ENCODE measurements at places on chromosomes 4 and X. TPM values are rescaled to one million over a fixed set of nuclear protein-coding genes. Genes with fewer than 3 reads are reported as not detected.

The MAGEC2 gene
- not detected for total RNA-seq

The SSX4B gene
- not detected for total RNA-seq

The BGN gene
- not detected for total RNA-seq

The ASMT gene
- not detected for total RNA-seq

DNA sequence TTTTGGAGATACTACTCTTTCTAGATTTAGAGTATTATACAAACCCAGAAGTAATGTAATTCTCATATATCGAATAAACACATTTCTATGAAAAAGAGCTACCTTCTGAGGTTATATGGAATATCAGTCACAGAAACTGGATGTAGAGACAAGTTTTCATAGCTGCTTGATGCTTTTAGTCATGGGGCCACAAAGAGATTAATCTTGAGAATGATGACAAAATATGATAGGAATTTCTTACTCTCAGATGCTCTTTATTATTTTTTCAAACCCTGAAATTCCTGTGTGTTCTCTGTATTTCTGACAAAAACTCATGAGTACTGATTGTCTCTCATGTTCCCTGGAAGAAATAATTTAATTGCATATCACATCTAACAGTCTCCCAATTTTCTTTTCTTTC, 662.5 kb downstream of the RAPGEF2 start:
- H3K27me3 ChIP-seq = no peaks in the 10 kb centered on the region
- H3K27ac ChIP-seq = no peak overlapping the region
- H3K4me1 ChIP-seq = no peaks in the 10 kb centered on the region
- no peaks in the 10 kb centered on the region for H3K36me3 ChIP-seq
- DNase-seq = no peak
- no peak overlapping the region for H3K4me3 ChIP-seq

- H3K4me1 ChIP-seq = no peaks in the 10 kb centered on the region
- no peak overlapping the region for H3K4me3 ChIP-seq
- H3K36me3 ChIP-seq = no peaks in the 10 kb centered on the region
- no peak overlapping the region for H3K27ac ChIP-seq
- H3K27me3 ChIP-seq = no peaks in the 10 kb centered on the region
Observed at GRCh38 chrX:122982521-122982920, 201.6 kb upstream of the GRIA3 start.

DNA sequence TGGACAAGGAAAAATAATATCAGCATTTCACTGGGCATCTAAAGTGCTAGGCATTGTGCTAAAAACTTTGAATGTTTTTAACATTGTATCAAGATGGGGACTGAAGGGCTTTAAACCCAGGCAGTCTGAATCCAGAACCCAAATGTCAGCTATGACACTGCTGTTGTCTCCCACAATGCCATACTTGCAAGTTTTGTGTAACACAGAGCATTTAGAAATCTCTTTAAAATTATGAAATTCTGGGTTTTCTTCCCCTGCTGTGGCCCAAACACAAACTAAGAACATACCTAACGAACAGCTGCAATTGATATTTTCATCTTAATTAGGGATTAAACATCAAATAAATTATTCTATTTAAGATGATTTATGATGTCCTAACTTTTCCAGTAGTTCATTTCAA, 66.8 kb upstream of the LSM6 start:
- H3K4me3 ChIP-seq = no peak overlapping the region
- H3K4me1 ChIP-seq = peaks cover 12% of the 10 kb centered on the region

DNA sequence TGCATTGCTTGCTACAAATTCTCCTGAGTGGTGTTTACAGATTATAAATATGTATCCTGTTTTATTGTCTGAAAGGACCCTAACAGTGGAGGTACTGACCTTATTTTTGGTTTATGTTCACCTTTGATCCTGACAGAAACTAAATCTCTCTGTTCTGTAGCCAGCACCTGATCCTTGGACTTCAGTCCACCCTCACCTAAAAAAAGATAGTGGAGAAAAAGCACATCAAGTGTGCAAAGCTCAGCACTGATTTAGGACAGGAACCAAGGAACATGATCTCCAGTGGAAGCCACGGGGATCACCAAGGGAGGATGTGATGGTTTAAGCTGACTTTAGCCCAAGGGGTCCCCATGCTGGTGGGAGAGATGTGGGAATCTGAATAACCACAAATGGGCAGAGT, 22.3 kb upstream of the C4orf54 start:
- peaks cover 1% of the 10 kb centered on the region for H3K27me3 ChIP-seq
- DNase-seq = no peak
- H3K27ac ChIP-seq = no peak overlapping the region

GRCh38 chr4:174873931-174874330, 44.2 kb upstream of the ADAM29 start:
- no peaks in the 10 kb centered on the region for H3K4me1 ChIP-seq
- no peaks in the 10 kb centered on the region for H3K27me3 ChIP-seq
- no peaks in the 10 kb centered on the region for H3K36me3 ChIP-seq

GRCh38 chr4:99968330-99968729, 18.3 kb upstream of the H2AZ1 start:
- H3K4me1 ChIP-seq = peaks cover 18% of the 10 kb centered on the region
- DNase-seq = no peak
- H3K27me3 ChIP-seq = peaks cover 17% of the 10 kb centered on the region
- H3K27ac ChIP-seq = no peak overlapping the region
- H3K36me3 ChIP-seq = no peaks in the 10 kb centered on the region

DNA sequence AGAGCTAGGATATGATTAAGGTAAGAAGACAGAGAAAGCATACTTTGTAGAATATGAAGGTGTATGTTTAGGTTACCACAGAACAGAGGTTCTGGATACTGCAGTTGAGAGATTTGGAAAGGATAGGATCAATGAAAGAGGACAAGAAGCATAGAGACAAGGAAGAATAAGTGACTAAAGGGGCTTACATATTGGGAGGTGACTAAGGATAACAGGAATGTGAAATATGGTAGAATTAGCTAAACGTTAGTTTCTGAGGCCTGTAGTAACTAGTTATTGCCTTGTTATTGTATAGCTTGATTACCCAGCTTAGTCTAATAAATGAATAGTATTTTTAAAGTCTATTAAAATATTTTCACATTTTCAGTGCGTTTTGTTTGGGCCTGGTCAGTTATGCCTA, 38.2 kb downstream of the CENPI start:
- no peaks in the 10 kb centered on the region for H3K27me3 ChIP-seq
- no peak overlapping the region for H3K4me3 ChIP-seq
- no peak overlapping the region for H3K27ac ChIP-seq
- DNase-seq = no peak
- peaks cover 41% of the 10 kb centered on the region for H3K36me3 ChIP-seq

DNA sequence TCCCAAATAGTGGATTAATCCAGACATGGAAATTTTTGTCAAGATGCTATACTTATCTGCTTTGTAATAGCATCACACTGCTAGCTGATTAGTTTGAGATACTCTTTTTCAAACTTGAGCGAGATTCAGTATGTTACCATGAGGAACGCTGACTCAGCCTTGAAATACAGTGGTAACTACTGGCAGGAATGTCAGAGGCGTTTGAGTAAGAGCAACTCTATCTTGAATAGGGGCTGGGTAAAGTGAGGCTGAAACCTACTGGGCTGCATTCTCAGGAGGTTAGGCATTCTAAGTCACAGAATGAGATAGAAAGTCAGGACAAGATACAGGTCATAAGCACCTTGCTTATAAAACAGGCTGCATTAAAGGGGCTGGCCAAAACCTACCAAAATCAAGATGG, 2519.6 kb downstream of the ARAP2 start:
- no peaks in the 10 kb centered on the region for H3K4me1 ChIP-seq
- H3K4me3 ChIP-seq = no peak overlapping the region
- no peak overlapping the region for H3K27ac ChIP-seq
- H3K27me3 ChIP-seq = no peaks in the 10 kb centered on the region
- DNase-seq = no peak
